H1 (cell line): ENCODE measurements at places on chromosomes 1 and 21.

DNA sequence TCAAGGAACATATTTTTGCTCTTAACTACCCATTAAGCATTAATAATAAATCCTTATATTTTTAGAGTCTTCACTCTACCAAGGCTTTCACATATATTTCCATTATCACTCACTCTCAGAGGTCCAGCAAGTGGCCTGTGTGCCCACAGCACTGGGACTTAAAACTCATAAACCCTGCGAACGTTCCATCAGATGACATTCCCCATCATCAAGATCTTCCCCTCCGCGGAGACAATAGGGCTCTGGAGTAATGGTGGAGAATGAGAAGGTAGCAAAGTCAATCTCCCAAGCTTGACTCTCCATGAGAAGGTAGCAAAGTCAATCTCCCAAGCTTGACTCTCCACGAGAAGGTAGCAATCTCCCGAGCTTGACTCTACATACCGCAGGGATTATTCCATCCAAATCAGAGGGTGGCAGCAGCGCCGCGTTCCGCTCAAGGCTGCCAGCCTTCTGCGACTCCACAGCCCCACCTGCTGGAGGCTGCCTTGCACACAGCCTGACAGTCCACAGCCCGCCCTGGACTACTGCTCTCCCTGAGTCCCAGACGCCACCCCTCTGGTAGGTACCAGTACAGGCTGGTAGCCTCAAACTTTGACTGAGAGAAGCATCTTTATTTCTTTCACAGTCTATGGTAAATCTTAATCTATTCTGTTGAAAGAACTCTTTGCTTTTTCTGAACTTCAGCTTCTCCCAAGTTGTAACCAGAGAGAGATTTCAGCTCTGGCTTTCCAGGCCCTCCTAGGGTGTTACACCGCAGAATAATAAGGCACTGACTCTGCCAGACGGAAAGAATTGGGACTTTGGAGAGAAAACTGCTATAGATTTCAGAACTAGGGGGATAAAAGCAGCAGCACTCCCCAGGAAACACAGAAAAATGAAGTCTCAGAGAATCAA, 26.4 kb upstream of the CTTNBP2NL start:
- DNase-seq: peak; percentile 98

DNA sequence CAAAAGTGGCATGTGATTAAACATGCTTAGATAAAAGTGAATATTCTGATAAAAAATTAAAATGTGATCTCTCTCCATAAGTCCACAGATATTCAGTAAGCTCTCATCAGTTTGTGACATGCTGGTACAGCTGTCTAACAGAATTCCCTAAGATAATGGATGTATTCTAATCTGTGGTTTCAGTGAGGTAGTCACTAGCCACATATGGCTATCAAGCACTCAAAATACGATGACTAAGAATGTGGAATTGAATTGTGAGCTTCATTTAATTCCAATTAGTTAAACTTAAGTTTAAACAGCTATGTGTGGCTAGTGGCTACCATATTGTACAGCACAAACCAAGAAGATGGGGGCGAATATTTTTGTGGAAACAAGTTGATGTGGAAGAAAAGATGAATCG, 4.1 kb upstream of the REG4 start:
- DNase-seq: no peak

GRCh38 chr1:21749109-21749508, 33.8 kb downstream of the USP48 start:
- no peak for DNase-seq

- DNase-seq: no peak
These were observed 8.3 kb downstream of the RIPK4 start for GRCh38 chr21:41758550-41758949.

DNA sequence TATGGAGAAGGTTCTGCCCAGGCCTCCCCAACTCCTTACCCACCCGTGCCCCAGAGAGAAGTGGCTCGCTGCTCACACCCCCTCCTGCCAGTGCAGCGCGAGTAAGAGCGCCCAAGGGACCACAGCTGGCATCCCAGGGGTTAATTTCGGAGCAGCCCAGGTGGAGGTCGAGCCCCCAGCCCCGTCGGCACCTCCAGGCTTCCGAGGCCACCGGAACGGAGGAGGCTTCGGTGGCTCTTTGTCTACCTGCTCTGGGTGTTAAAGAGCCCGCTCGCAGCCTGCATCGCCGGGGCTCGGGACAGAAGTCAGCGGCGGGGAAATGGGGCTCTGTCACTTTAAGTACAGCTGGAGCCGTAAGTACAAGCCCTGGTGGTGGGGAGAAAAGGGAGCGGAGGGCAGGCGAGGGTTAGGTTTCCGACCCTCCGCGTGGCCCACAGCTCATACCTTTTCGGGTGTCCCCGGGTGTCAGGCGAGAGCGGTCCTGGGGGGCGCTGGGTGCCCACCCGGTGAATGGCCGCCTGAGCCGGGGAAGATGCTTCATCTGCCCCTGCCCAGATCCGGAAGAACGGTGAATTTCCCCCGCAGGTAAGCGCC, 89.4 kb upstream of the IPO9 start:
- no peak for DNase-seq

DNA sequence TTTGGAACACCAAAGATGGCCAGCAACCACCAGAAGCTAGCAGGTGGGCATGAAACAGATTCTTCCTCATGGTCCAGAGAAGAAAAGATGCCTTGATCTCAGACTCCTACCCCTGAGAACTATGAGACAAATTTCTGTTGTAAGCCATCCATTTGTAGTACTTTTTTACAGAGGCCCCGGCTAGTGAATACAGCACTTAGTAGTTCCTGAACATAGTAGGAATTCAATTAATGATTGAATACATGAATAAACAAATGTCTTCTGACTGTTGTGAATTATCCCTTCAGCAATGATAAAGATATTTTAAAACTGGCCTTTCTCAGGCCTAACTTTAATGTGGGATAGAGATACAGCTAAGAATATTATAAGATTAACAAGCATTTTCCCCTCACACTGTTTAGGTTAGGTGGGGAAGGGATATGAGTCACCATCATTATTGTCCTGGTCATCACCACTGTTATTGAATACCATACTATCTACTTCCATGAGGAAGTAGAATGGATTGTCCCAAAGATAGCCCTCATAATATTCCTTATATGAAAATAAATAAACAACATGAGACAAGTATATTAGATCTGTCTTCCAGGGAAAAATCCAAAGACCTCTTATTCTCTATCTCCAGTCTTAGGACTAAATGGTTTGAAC, 51.4 kb downstream of the ADCY10 start:
- no peak for DNase-seq

DNA sequence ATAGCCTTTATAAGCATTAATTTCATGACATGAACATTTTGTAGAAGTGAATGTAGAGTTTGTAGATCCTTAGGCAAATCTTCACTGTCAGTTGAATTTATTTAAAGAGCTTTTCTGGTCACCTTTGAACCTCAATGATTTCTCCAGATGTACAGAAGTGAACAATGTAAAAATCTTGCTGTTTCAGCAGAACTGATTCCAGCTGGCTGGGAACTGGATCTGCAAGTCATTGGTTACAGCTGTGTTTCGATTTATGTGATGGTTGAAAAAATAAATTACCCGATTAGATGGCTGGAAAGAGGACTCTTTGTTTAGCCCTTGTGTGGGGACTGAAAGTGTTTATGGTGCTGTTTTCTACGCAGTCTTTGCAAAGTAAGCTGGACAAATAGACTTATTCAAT, 849.8 kb downstream of the USP25 start:
- no peak for DNase-seq

GRCh38 chr1:117569856-117570255, 36.0 kb upstream of the TENT5C start:
- no peak for DNase-seq

DNA sequence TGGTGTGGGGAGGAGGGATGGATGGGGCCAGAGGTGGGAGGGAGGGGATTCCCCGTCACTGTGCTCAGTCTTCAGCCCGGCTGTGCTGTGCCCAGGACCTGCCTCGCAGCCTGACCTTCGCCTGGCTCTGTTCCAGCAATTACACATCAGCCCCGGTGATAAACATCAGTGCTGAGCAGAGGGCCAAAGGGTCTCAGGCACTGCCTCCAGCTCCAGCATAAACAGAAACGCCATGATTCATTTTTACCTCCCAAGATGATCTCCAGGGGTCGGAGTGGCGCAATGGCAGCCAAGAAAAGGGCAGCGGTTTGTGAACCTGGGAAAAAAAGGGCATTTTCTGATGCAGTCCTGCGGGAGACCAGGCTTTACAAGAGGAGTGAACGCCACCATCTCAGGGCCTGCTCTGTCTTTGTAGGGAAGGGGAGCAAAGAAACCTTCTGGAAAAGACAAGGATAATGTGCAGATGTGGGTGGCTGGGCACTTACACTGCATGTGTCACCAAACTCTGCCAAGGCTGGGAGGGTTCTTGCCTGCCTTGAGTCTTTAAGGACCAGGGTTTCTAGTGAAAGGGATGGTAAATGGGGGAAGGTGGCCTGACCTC, 28.1 kb downstream of the SHISA4 start:
- DNase-seq: no peak

- DNase-seq: no peak
These were observed 494.2 kb downstream of the KIF26B start for GRCh38 chr1:245648749-245649522.

DNA sequence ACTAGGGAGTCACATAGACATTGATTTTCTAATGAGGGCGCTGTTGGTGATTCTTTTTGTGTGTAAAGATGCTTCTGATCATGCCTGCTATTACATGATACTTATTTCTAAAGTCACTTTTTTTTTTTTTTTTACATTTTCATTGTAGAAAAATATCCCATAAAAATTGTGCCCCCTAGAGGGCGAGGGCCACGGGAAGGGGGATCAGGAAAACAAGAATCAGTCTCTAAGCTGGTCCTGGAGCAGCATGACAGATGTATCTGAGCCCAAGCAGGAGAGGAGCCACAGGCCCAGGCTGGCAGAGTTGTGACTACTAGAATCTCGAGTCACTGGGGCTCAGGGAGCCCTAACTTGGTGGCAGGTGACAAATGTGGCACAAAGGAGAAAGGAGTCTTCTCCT, 28.1 kb downstream of the ZSCAN20 start:
- DNase-seq: no peak

GRCh38 chr1:175208773-175209492, 16.4 kb upstream of the KIAA0040 start:
- DNase-seq: no peak

GRCh38 chr21:32364387-32364786, 28.4 kb downstream of the URB1 start:
- DNase-seq: no peak

- DNase-seq: no peak
These were observed 21.7 kb downstream of the SESN2 start for GRCh38 chr1:28280977-28281381.

GRCh38 chr1:112399456-112399855, 3.4 kb downstream of the CTTNBP2NL start:
- no peak for DNase-seq

- no peak for DNase-seq
These were observed 433.9 kb downstream of the SIPA1L2 start for GRCh38 chr1:232196042-232196441.

- DNase-seq: no peak
These were observed 23.8 kb upstream of the LDLRAP1 start for GRCh38 chr1:25519624-25520023.

DNA sequence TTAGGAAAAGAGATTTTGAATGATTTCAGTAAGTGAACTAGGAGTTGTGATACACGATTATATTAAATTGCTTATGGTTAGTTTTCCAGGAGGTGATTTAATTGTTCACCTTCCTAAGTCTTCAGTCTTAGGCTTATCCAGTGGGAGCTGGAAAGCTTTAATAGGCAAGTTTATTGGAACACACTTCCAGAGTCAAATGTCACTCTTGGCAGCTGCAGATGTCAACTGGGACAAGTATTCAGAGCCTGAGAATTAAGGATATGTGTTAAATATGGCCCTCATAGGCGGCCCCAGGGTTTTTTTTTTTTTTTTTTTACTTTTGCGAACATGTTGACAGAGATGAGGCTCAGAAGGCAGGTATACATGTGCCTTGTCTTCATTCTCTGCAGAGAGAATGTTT, 29.2 kb downstream of the UCK2 start:
- no peak for DNase-seq

- DNase-seq: no peak
These were observed 68.3 kb downstream of the TCP10L start for GRCh38 chr21:32516756-32517649.

DNA sequence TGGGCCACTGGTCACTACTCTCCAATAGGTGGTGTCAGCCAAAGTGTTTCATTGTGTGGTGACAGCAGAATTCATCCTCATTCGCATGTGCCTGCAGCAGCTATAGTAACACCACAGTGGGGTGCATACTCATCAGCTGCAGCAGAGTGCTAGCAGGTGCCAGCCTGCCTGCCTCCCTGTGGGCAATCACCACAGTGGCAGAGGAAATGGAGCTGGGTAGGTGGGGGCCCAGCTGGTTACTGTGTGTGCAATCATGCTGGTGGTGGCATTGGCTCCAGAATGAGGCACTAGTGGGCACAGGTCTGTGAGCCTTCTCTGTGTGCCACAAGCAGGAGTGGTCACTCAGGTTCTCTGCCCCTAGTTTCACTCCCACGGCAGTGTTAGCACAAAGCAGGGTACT, 579.2 kb downstream of the PTPRC start:
- DNase-seq: no peak

GRCh38 chr1:22636927-22637326, 499 bp downstream of the C1QA start:
- DNase-seq: no peak

DNA sequence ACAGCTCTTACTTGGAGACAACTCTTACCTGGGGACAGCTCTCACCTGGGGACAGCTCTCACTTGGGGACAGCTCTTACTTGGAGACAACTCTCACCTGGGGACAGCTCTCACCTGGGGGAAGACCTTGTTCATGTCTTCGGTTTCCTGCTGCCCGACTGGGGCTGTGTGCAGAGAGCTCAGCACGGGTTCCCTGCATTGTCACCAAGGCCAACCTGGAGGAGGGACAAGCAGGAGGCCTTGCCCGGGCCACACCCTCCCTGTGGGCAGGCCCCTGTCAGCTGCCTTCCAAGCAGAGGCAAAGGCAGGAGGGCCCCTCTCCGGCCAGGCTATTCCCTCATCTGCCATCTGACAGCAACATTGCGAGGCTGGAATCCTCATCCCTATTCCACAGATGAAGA, at the start of gene LDLRAD1:
Gene LDLRAD1, minus strand, starts transcription at position 208 of the 400 bp plus-strand sequence. Its CDS starts 74 bp downstream, at position 134.
- no peak for DNase-seq

- no peak for DNase-seq
These were observed 71.4 kb downstream of the UCK2 start for GRCh38 chr1:165898837-165899236.

DNA sequence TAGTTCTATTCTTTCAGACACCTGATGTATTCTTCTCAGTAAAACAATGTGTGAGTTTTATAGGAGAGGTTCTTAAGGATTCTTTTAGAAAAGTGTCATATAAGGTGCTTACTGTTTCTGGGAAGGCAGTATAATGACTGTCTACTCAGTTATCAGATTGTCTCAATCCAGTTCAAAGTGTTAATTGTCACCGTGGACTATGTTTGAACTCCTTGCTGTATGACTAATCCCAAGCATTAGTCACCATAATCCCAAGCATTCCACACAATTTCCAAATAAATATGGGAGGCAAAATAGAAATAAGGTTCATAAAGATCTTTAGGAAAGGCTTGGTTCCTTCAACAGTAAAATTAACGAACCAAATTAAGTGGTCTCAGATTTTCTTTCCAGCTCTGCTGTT, 342.1 kb upstream of the NR5A2 start:
- no peak for DNase-seq

DNA sequence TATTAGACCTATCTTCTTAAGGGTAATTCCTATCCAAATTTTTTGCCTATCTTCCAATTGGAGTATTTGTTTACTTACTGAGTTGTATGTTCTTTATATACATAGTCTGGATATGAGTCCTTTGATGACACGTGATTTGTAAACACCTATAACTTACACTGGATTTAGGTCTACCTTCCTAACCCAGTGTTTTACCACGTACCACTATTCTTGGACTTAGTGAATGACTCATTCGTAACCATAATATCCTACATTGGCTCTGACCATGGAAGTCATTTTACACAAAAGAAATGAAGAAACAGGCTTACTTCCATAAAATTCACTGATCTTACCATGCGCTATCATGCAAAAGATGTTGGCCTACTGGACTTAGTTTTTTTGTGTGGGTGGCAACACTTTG, 23.9 kb upstream of the ZZZ3 start:
- no peak for DNase-seq
